Activated T-helper 17 cell treated with anti-CD3 and anti-CD28 coated beads, Interleukin-2, amount 50 U/mL, for 72 hours (primary cell): ENCODE measurements at places on chromosomes 1 and 21. TPM values are rescaled to one million over a fixed set of nuclear protein-coding genes. Genes with fewer than 3 reads are reported as not detected.
A peak's percentile ranks its signal among the peaks of the same experiment; 100 is the strongest.

DNA sequence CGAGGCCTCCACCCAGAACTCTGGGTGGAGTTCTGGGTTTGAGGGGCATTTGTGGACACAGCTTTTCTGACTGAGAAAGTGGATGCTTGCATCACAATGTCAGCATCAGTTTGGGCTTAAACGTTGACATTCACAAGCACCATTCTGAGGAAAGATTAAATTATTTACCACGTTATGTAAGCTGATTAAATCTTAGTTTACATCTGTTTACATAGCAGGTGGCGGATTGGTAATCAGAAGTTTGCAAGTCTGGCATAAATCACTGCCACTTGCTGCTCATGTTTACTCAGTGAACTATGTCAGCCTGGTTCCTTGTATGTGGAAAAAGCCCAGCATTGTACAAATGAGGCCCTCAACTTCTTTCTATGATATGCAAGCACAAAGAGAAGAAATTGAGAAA lies 310.1 kb downstream of the PAPPA2 start:
- ATAC-seq = no peak

GRCh38 chr1:115840605-115841460 lies at the start of gene NHLH2:
Gene NHLH2 (minus strand): TSS chr1:115841126. CDS start chr1:115838372, 2,754 bp downstream.
- no peak for ATAC-seq

FAM76A gene
- total RNA-seq = 8.4 TPM

PTPN14 gene
- 0.89 TPM for total RNA-seq

- peak; percentile 61 for ATAC-seq
These were observed 545 bp downstream of the PATJ start for GRCh38 chr1:61742620-61743430.

DNA sequence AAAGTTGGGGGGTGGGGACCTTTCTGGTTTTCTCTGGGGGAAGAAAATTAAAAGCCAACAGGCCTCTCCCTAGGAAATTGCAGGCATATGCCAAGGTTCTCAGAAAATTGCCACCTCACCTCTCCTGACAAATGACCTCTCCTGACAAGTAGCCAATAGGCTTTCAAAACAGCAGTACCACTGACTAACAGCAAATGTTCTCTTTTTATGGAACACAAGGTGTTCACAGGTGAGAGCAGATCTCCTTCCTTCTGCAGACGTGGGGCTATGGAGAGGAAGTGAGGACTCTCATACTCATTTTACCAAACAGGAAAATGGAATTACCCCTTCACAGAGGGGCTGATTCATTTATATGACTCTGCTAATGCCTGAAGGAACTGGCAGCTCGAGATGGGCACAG lies 32.7 kb upstream of the SUCO start:
- ATAC-seq = no peak

CACNA1S gene
- total RNA-seq = not detected

DNA sequence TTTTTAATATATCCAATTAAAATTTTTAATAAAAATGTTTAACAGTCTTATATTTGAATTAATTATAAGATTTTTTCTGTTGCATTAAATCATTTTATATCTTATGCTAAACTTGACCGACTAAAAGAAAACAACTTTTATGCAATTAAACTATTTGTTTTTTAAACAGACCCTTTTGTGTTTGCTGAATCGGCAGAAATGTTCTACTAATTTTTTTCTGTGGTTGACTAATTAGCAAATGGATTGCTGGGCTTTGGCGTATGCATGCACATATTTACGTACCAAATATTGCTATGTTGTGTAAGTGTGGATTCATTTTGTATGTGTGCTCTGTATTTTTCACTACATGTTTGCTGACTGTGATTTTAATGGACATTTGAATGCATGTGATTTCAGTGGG lies 174.8 kb downstream of the PBX1 start:
- ATAC-seq = no peak

- no peak for ATAC-seq
These were observed 607.7 kb upstream of the USP24 start for GRCh38 chr1:55822891-55823290.

MLLT11 gene
- 4.0 TPM for total RNA-seq

OLIG2 gene
- total RNA-seq = not detected

DNA sequence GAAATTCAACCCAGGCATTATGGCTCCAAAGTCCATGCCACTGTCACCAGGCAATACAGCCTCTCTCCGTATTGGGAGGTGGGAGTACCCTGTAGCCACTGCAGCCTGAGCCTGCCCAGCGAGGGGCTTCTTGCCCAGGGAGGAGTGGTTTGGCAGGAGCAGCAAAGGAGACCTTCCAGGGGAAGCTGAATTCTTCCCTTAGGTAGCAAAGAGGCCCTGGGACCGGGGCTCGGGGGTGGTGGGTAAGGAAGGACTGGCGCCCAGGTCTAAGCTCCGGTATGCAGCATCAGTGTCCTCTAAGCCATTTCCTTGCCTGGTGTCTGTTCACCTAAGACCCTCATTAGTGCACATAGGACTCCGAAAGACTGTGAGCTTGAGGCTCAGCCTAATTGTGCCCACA lies 17.0 kb downstream of the TNNT2 start:
- ATAC-seq = no peak

DNA sequence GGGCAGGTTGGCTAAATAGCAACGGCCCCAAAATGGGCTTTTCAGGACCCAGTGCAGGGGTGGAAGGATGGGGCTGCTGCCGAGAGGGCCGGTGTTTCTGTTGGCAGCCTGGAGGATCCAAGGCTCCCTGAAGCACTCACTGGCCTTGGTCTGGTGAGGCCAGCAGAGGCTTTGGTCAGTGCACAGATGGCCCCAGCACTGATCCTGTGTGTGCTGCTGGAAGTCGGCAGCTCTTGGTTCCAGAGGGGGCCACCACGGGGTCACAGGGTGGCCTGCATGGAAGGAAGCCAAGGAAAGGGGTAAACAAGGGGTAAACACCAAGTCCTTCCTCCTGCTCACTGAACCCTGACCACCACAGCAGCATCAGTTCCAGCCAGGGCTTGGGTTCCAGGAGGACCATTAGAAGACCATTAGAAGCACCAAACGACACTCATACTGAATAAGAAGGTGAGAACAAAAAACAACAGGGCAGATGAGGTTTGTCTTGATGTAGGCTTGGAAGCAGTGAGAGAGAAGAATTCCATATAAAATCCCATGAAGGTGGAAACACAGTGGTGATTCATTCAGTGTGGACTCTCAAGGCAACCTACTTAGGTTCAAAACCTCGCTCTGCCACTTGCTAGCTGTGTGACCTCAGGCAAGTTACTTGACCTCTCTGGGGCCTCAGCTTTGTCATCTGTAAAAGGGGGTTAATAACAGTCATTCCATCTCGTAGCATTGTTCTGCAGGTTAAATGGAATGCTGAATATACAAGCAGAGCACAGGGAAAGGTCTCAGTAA lies 184.5 kb downstream of the RUNX1 start:
- ATAC-seq = no peak

HJV gene
- not detected for total RNA-seq

CELA2B gene
- not detected for total RNA-seq

GRCh38 chr1:107647012-107647411 lies 318.0 kb downstream of the VAV3 start:
- no peak for ATAC-seq

APOBEC4 gene
- not detected for total RNA-seq

GRCh38 chr1:11736746-11737639 lies 1.1 kb downstream of the AGTRAP start:
- ATAC-seq = peak; percentile 51

PLA2G2C gene
- total RNA-seq = 0.06 TPM

NR5A2 gene
- 0.13 TPM for total RNA-seq

DNA sequence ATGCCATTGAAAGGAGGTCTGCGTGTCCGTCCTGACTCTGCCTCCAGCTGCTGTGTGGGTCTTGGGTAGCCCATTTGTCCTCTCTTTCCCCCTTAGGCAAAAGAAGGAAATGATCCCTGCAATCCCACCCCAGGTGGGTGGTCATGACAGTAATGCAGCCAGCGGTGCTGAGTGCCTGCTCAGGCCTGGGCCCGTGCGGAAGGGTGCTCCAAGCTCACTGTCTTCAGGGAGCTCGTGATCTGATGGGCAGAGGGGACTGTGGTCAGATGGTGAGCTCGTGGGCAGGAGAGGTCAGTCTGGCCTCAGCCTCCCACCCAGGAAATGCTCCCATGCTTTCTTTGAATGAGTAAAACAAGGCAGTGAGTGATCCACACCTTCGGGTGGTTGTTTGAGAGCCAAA lies 35.3 kb upstream of the TTC4 start:
- ATAC-seq = no peak

GRCh38 chr1:96524100-96524499 lies 197.5 kb upstream of the PTBP2 start:
- ATAC-seq = no peak

S100A1 gene
- not detected for total RNA-seq

GRCh38 chr1:33500547-33500946 lies 28.1 kb downstream of the ZSCAN20 start:
- ATAC-seq = no peak

DNA sequence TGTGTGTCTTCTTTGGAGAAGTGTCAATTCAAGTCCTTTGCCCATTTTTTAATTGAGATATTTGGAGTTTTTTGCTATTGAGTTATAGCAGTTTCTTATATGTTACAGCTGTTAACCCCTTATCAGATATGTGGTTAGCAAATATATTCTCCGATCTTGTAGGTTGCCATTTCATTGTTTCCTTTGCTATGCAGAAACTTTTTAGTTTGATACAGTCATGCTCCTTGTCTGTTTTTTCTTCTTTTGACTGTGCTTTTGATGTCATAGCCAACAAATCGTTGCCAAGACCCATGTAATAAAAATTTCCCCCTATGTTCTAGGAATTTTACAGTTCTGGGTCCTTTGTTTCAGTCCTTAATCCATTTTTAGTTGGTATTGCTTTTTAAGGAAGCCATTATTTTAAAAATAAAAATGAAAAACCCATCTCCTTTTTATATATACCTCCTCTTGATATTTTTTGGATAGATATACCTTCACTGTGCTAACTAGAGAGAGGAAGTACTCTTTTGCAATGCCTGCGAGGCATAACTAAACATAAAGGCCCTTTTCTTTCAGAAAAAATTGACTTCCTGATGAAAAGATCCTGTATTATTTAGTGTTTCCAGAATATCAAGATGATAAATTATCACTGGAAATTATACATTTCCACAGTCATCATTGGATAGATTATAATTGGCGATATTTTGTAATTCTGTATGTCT lies 127.8 kb downstream of the HS2ST1 start:
- ATAC-seq = no peak

- no peak for ATAC-seq
These were observed 111.8 kb downstream of the POU2F1 start for GRCh38 chr1:167332503-167332902.

OR2L13 gene
- total RNA-seq = not detected

GRCh38 chr1:203569490-203570318 lies 56.9 kb upstream of the ATP2B4 start:
- no peak for ATAC-seq

DNA sequence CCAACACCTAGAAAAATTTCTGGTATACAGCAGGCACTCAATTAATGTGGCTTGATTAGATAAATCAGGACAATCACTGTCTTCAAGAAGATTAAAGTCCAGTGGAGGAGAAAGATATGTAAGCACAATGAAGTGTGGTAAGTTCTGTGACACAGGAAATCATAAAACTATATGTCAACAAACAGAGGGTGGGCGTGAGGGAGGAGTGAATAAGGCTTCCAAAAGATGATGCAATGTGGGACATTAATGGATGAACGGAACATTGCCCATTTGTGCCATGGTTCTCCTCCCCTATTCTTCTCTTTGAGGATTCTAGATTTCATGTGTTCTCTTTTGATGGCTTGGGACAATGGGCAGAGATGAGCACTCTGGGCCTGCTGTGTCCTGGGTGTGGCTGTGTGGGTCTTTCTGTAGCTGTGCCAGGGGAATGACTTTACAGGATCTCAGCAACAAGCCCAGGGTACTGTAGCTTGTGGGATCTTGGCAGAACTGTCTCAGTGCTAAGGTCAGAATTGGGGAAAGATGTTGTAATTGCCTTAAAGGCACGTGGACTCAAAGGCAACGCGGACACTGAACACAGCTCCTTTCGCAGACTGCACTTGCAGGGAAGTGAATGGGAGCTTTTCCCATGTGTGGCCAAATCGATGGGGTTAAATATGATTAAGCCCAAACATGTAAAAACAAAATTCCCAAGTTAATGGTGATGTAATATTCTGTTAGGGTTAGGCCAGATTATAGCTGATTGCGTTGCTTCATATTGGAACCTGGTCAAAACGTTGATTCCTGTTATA lies 366.9 kb downstream of the TGFB2 start:
- no peak for ATAC-seq

CELA3A gene
- not detected for total RNA-seq

DNA sequence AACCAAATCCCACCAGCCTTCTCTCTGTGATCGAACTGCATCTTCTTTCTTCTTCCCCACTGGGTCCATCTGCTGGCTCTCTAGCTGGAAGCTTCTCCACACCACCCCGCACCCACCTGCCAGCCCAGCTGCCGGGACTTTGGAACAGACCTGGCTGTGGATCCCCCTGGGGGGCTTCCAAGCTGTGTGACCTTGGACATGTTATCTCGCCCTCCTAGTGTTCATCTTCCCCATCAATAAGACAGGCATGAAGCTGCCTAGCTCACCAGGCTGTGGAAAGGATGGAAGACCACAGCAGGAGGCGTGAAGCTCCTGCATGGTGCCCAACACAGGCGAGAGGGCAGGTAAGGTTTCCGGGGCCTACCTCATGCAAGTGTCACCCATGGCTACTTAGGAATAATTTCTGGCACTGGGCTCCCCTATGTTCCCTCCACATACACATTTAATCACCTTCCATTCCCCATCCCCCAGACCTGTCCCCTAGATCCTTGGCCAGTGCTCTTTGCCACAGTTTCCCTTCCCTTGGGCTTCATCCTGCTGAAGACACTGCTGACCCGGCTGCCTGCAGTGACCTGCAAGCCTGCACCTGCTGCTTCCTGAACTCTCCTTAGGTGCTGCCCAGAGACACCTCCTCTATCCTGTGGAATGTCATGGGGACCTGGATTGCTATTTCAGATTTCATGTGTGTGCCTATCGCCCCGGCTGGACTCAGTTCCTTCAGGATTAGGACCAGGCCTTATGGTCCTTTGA lies 13.2 kb upstream of the C2CD2 start:
- no peak for ATAC-seq

GRCh38 chr1:56326056-56326455 lies 253.3 kb downstream of the PLPP3 start:
- no peak for ATAC-seq

- no peak for ATAC-seq
These were observed 4.3 kb downstream of the PFKL start for GRCh38 chr21:44304011-44304616.

DMBX1 gene
- 0.43 TPM for total RNA-seq

KLHDC9 gene
- total RNA-seq = not detected

IL10 gene
- 3.2 TPM for total RNA-seq

GJA4 gene
- not detected for total RNA-seq
